GM12878 (cell line): ENCODE measurements at places on chromosomes 3 and 15. TPM values are rescaled to one million over a fixed set of nuclear protein-coding genes. Genes with fewer than 3 reads are reported as not detected.

Gene CACNA2D2
- 0.03 and 0.11 TPM in 2 replicates for total RNA-seq

Gene MKRN3
- total RNA-seq, result not detected in 2 replicates

Gene FOXL2NB
- 0.05 TPM in 1 of 2 replicates, not detected in the other for total RNA-seq

- no peaks in the 10 kb centered on the region for H3K27me3 ChIP-seq
- H3K4me3 ChIP-seq, result no peak overlapping the region
- H3K27ac ChIP-seq, result no peak overlapping the region
- no peaks in the 10 kb centered on the region for H3K4me1 ChIP-seq
- DNase-seq, result no peak
- H3K36me3 ChIP-seq, result no peaks in the 10 kb centered on the region
These were observed 738.4 kb downstream of the CADM2 start for GRCh38 chr3:85697156-85697555.

Gene NEK10
- total RNA-seq, result 0.15 and 0.29 TPM in 2 replicates

Gene WNT7A
- total RNA-seq, result 0.08 TPM in 1 of 2 replicates, not detected in the other

Gene AMIGO3
- total RNA-seq, result 0.18 TPM in 1 of 2 replicates, not detected in the other

- H3K27ac ChIP-seq, result no peak overlapping the region
- H3K4me1 ChIP-seq, result no peaks in the 10 kb centered on the region
- no peaks in the 10 kb centered on the region for H3K36me3 ChIP-seq
- no peak overlapping the region for H3K4me3 ChIP-seq
These were observed 159.8 kb upstream of the MITF start for GRCh38 chr3:69579306-69580041.

- no peak overlapping the region for H3K27ac ChIP-seq
- H3K4me3 ChIP-seq, result no peak overlapping the region
- H3K36me3 ChIP-seq, result no peaks in the 10 kb centered on the region
- H3K27me3 ChIP-seq, result no peaks in the 10 kb centered on the region
- H3K4me1 ChIP-seq, result no peaks in the 10 kb centered on the region
These were observed 486.0 kb upstream of the ADAMTS9 start for GRCh38 chr3:65173841-65174240.

GRCh38 chr3:67863869-67864268 lies 209.5 kb upstream of the SUCLG2 start:
- DNase-seq, result no peak
- no peaks in the 10 kb centered on the region for H3K4me1 ChIP-seq
- H3K27ac ChIP-seq, result no peak overlapping the region
- no peaks in the 10 kb centered on the region for H3K36me3 ChIP-seq

- DNase-seq, result no peak
- no peaks in the 10 kb centered on the region for H3K36me3 ChIP-seq
- H3K27me3 ChIP-seq, result no peaks in the 10 kb centered on the region
- peak overlapping the region; percentile 69 for H3K27ac ChIP-seq
These were observed 4.9 kb downstream of the ZBTB38 start for GRCh38 chr3:141373232-141373631.

Gene CA12
- 0.10 and 0.11 TPM in 2 replicates for total RNA-seq

- no peak overlapping the region for H3K4me3 ChIP-seq
- H3K36me3 ChIP-seq, result no peaks in the 10 kb centered on the region
- no peak overlapping the region for H3K27ac ChIP-seq
- no peaks in the 10 kb centered on the region for H3K27me3 ChIP-seq
These were observed 8.7 kb downstream of the CYP1A1 start for GRCh38 chr15:74716651-74717050.

DNA sequence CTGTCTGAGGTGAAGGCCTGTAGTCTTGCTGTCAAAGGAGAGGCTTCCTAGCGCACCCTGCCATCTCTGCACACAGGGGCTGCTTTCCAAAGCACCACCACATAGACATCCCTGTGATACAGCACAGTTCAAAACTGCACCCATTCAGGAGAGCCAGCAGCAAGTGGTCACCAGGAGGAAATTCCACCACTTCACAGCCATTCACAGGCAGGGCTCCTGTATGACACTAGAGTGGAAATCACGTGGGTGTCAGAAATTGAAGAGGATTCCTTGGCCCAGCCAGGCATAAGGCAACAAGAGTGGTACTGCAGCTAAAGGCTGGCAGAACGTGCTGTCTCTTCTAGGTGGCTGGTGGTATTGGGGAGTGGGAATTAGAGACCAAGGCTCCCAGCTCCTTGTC lies 102.8 kb downstream of the RFTN1 start:
- H3K4me1 ChIP-seq, result peaks cover 47% of the 10 kb centered on the region
- peak overlapping the region; percentile 37; the same call in 1 of the 2 replicates for H3K27ac ChIP-seq
- peaks cover 22% of the 10 kb centered on the region for H3K36me3 ChIP-seq
- DNase-seq, result no peak
- no peak overlapping the region for H3K4me3 ChIP-seq

GRCh38 chr3:64209866-64210621 lies 15.2 kb downstream of the PRICKLE2 start:
- H3K36me3 ChIP-seq, result no peaks in the 10 kb centered on the region
- no peaks in the 10 kb centered on the region for H3K4me1 ChIP-seq
- no peak for DNase-seq
- no peak overlapping the region for H3K4me3 ChIP-seq
- no peak overlapping the region for H3K27ac ChIP-seq
- no peaks in the 10 kb centered on the region for H3K27me3 ChIP-seq

GRCh38 chr15:62578546-62578945 lies 413.5 kb upstream of the C2CD4B start:
- no peak for DNase-seq
- no peaks in the 10 kb centered on the region for H3K4me1 ChIP-seq
- H3K36me3 ChIP-seq, result no peaks in the 10 kb centered on the region
- H3K4me3 ChIP-seq, result no peak overlapping the region
- H3K27me3 ChIP-seq, result no peaks in the 10 kb centered on the region

DNA sequence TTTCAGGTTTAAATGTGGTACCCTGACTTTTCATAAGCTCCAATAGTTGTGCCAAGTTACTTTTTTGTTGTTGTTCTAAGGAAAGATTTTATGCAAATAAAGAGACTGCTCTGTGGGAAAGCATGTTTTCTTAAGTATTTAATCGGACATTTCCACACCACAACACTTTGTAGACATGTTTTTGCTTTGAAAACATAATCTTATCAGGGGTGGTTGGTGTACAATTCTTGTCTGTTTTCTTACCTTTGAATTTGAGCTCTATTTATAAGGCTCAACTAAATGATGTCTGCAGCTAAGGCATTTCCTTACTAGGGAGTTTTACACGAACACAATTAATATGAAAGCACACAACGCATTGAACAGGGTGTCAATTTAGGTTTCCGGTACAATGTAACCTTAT lies 81.5 kb upstream of the CDIN1 start:
- no peaks in the 10 kb centered on the region for H3K4me1 ChIP-seq
- no peak for DNase-seq
- H3K36me3 ChIP-seq, result no peaks in the 10 kb centered on the region
- H3K4me3 ChIP-seq, result no peak overlapping the region
- H3K27me3 ChIP-seq, result no peaks in the 10 kb centered on the region

Gene GOLGA8G
- total RNA-seq, result not detected in 2 replicates

Gene SNURF
- 12.0 and 19.2 TPM in 2 replicates for total RNA-seq

- H3K36me3 ChIP-seq, result no peaks in the 10 kb centered on the region
- DNase-seq, result no peak
- H3K27ac ChIP-seq, result no peak overlapping the region
- H3K4me3 ChIP-seq, result no peak overlapping the region
- no peaks in the 10 kb centered on the region for H3K27me3 ChIP-seq
These were observed 82.0 kb downstream of the CNTN3 start for GRCh38 chr3:74532446-74532845.

Gene ITIH1
- total RNA-seq, result 0.16 and 0.33 TPM in 2 replicates

DNA sequence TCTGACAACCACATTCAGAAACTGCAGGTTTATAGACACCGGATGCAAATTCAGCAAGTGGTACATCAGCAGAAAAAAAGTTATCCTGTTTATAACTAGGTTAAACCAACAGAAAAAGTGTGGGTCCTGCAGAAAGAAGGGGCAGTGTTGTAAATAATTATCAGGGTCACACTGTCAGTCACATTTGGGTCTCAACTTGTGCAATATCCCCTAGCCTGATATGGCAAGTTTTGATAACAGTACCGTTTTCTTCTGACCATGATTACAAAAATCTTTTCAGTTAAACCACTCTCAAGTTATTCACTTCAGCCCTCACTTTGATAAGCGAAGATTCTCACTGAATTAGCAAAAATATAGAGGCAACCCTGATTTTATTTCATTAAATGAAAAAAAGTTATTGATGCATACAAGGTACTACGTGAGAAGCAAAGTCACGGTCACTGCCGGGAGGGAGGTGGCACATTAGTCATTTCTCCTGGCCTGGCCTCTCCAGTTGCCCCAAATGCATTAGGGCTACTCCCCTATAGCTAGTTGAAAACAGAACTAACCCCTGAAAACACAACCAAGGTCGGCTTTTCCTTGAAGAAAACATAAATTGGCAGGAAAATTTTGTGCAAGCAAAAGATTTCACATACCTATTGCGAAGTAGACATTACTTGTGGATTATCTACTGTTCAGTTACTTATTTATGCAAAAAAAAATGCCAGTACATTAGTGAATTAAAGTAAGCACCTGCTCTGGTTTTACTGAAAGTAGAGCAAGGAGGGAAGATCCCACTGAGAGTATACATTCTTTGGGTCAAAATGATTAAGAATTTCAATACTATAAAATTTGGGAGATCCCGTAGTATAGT lies 28.6 kb downstream of the IL5RA start:
- H3K27ac ChIP-seq, result no peak overlapping the region
- no peak for DNase-seq
- no peaks in the 10 kb centered on the region for H3K27me3 ChIP-seq
- H3K36me3 ChIP-seq, result no peaks in the 10 kb centered on the region
- peaks cover 23% of the 10 kb centered on the region for H3K4me1 ChIP-seq

- no peak for DNase-seq
- no peaks in the 10 kb centered on the region for H3K4me1 ChIP-seq
- H3K27ac ChIP-seq, result no peak overlapping the region
- H3K4me3 ChIP-seq, result no peak overlapping the region
- no peaks in the 10 kb centered on the region for H3K36me3 ChIP-seq
These were observed 192.2 kb upstream of the THRB start for GRCh38 chr3:24686808-24687207.

Gene PLSCR2
- not detected in 2 replicates for total RNA-seq

Gene ACKR4
- total RNA-seq, result 0.10 TPM in 1 of 2 replicates, not detected in the other

DNA sequence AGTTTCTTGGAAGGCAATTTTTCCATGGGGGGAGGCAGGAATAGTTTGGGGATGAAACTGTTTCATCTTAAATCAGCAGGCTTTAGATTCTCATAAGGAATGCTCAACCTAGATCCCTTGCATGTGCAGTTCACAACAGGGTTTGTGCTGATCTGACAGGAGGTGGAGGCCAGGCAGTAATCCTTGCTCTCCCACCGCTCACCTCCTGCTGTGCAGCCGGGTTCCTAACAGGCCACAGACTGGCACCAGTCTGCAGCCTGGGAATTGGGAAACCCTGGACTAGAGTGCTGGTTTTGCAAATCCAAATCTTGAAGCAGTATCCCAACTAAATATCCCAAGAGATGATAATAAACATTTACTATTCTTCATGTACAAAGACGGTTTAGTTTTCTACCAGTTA lies 256.3 kb upstream of the TMCO5A start:
- H3K4me1 ChIP-seq, result no peaks in the 10 kb centered on the region
- H3K27me3 ChIP-seq, result no peaks in the 10 kb centered on the region
- H3K4me3 ChIP-seq, result no peak overlapping the region
- DNase-seq, result no peak
- H3K36me3 ChIP-seq, result no peaks in the 10 kb centered on the region
- H3K27ac ChIP-seq, result no peak overlapping the region

- H3K36me3 ChIP-seq, result no peaks in the 10 kb centered on the region
- no peak overlapping the region for H3K27ac ChIP-seq
These were observed 9.0 kb downstream of the TOP2B start for GRCh38 chr3:25655659-25656058.

GRCh38 chr3:14451844-14452739 lies 49.7 kb downstream of the SLC6A6 start:
- H3K27ac ChIP-seq, result no peak overlapping the region
- H3K4me1 ChIP-seq, result no peaks in the 10 kb centered on the region
- peaks cover 28% of the 10 kb centered on the region for H3K36me3 ChIP-seq
- no peak for DNase-seq
- H3K4me3 ChIP-seq, result no peak overlapping the region

DNA sequence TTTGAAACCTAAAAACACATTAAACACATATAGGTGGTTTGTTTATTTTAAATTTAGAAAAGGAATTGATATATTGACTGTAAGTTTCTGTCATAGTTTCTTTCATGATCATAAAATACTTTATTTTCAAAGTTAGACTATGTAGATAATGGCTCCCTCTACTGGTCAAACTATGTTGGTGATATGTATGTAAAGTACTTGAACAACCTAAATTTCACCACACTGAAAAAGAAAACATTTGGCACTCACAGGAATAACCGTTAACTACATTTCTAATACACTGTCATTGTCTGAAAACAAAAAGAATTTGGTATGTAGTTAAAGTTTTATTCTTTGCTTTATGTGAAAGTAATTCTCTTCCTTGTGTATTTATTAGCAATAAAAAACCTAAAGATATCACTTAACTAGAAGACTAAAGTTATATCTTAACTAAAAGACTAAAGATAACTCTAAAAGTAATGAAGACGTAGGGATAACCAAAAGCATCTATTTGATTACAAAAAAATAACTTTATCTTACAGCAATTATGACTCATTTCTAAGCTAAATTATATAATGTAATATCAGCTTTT lies 427.5 kb downstream of the VGLL3 start:
- DNase-seq, result no peak
- H3K4me1 ChIP-seq, result no peaks in the 10 kb centered on the region
- H3K27me3 ChIP-seq, result no peaks in the 10 kb centered on the region
- no peak overlapping the region for H3K27ac ChIP-seq

Gene GREM1
- total RNA-seq, result 0.36 and 0.53 TPM in 2 replicates

- H3K36me3 ChIP-seq, result no peaks in the 10 kb centered on the region
- H3K27me3 ChIP-seq, result peaks cover under 1% of the 10 kb centered on the region; the same call in 1 of the 2 replicates
- no peak overlapping the region for H3K27ac ChIP-seq
- DNase-seq, result no peak
These were observed 50.2 kb upstream of the MRPS22 start for GRCh38 chr3:139293665-139294023.

- H3K4me3 ChIP-seq, result no peak overlapping the region
- H3K4me1 ChIP-seq, result no peaks in the 10 kb centered on the region
- H3K27me3 ChIP-seq, result no peaks in the 10 kb centered on the region
- no peaks in the 10 kb centered on the region for H3K36me3 ChIP-seq
These were observed 7.9 kb downstream of the ECE2 start for GRCh38 chr3:184283681-184284080.

- no peak overlapping the region for H3K4me3 ChIP-seq
- no peak overlapping the region for H3K27ac ChIP-seq
- DNase-seq, result no peak
These were observed 105.7 kb downstream of the PPP2R3A start for GRCh38 chr3:136070953-136071949.

- no peaks in the 10 kb centered on the region for H3K4me1 ChIP-seq
- H3K27me3 ChIP-seq, result no peaks in the 10 kb centered on the region
- DNase-seq, result no peak
These were observed 153.1 kb upstream of the BFSP2 start for GRCh38 chr3:133246773-133247172.

DNA sequence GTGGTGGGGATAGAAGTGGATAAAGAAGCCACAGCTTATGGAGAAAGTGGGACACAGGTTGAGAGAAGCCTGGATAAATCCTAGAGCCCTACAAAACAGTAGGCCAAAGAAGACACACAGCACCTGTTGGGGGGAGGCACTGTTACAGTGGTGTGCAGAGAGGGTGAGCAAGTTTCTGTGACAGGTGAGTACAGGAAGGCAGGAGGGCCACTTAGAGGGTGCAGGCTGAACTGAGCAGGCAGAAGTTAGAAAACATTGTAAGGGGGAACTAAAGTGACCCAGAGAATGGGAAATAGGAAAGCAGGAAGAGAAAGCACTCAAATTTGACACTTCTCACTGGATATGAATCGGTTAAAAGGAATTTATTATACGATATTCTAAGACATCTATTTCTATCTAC lies 146.1 kb upstream of the TMCO5A start:
- no peak overlapping the region for H3K27ac ChIP-seq
- H3K36me3 ChIP-seq, result no peaks in the 10 kb centered on the region
- 0 out of 2 replicates have a peak, but pooled peaks cover 2% of the 10 kb centered on the region for H3K27me3 ChIP-seq
- no peak for DNase-seq
- no peak overlapping the region for H3K4me3 ChIP-seq
- H3K4me1 ChIP-seq, result no peaks in the 10 kb centered on the region
